Endodermal cell (in vitro differentiated cells): ENCODE measurements at places on chromosomes 5 and 9.

DNA sequence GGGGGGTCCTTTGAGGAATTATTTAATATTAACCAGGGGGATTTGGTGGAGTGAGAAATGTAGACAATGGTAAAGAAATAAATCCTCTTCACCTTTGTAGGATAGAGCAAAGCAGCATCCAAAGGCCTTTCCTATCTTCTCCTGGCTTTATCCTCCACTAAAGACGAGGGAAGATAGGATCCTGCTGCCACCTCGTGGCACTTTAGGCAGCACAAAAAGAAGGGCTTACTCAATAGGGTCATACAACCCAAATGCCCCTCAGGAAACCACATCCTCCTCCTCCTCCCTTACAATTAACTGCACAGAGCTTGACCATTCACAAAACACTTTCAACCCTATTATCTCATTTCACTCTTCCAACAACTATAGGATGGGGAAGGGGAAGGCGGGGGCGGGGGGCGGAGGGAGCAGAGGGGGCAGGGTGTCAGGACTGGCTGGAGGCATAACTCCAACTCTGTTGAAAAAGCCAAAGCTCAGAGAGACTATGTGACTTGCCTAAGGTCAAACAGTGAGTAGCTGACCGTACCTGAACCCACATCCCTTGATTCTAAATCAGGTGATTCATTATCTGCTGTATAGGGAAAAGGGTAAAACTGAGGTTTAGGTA lies 45.4 kb upstream of the MYOT start:
- no peak overlapping the region for H3K27ac ChIP-seq
- H3K36me3 ChIP-seq = no peaks in the 10 kb centered on the region
- peaks cover 5% of the 10 kb centered on the region for H3K4me1 ChIP-seq

GRCh38 chr5:73152411-73153388 lies 20.3 kb upstream of the TMEM174 start:
- H3K27me3 ChIP-seq = no peaks in the 10 kb centered on the region
- no peak overlapping the region for H3K27ac ChIP-seq
- no peak overlapping the region for H3K4me3 ChIP-seq
- no peaks in the 10 kb centered on the region for H3K36me3 ChIP-seq

GRCh38 chr9:137319739-137320551 lies 17.9 kb upstream of the NRARP start:
- no peaks in the 10 kb centered on the region for H3K36me3 ChIP-seq
- DNase-seq = peak; percentile 53
- H3K4me3 ChIP-seq = no peak overlapping the region
- no peaks in the 10 kb centered on the region for H3K27me3 ChIP-seq
- H3K4me1 ChIP-seq = peaks cover under 1% of the 10 kb centered on the region

GRCh38 chr5:128111818-128112448 lies 28.4 kb downstream of the SLC12A2 start:
- H3K4me3 ChIP-seq = no peak overlapping the region
- H3K4me1 ChIP-seq = no peaks in the 10 kb centered on the region
- H3K27ac ChIP-seq = no peak overlapping the region
- H3K27me3 ChIP-seq = no peaks in the 10 kb centered on the region

DNA sequence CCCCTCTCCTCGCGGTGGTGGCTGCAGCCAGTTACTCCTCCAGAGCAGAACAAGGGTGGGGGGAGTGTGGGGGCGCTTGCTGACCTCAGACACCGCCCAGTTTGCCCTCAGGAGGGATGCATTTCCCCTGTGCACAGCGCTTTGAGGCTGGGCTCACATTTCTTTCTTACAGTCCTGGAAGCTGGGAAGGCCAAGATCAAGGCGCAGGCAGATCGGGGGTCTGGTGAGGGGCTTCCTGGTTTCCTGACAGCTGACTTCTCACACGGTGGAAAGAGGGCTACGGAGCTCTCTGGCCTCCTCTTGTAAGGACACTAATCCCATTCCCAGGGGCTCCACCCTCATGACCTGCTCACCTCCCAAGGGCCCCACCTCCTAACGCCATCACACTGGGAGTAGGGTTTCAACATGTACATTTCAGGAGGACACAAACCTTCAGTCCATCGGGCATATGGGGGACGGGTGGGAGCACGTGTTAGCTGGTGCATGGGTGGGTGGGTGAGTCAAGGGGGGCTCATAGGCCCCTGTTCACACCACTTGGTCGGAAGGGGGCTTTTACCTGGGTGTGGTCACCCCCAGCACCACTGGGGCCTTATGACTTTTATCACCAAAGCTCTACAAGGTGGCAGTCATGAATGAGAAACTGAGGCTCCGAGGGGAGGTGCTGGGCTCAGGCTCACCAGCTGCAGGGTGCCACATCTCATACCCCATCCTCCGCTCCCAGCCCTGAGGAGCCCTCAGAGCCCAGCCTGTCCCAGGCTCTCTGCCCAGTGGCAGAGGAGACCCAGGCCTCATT lies 7.7 kb upstream of the SCGB3A1 start:
- no peak for DNase-seq
- H3K27me3 ChIP-seq = no peaks in the 10 kb centered on the region
- no peaks in the 10 kb centered on the region for H3K36me3 ChIP-seq
- H3K27ac ChIP-seq = no peak overlapping the region

- H3K27me3 ChIP-seq = no peaks in the 10 kb centered on the region
- DNase-seq = no peak
- peaks cover 5% of the 10 kb centered on the region for H3K4me1 ChIP-seq
- H3K4me3 ChIP-seq = no peak overlapping the region
Measured at GRCh38 chr9:79490657-79491248, 81.0 kb upstream of the TLE4 start.

DNA sequence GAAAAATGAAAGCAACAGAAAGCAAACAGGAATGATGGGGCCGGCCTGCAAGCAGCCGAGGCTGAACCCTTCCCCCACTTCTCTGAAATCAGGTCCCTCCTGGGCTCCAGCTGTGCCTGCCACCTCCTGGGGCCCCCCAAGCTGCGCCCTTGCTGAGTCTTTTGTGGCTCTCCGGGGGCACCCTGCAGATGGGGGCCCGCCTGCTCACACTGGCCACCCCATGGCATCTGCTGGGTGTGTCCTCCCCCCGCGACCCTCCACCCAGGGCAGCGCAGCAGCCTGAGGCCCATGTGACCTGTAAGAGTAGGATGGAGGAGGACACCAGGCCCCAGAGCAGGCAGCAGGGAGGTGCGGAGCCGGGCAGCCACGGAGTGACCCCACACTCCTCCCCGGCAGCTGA lies 5.7 kb downstream of the GPSM1 start:
- H3K4me3 ChIP-seq = no peak overlapping the region
- DNase-seq = no peak
- H3K27me3 ChIP-seq = no peaks in the 10 kb centered on the region
- H3K27ac ChIP-seq = no peak overlapping the region

DNA sequence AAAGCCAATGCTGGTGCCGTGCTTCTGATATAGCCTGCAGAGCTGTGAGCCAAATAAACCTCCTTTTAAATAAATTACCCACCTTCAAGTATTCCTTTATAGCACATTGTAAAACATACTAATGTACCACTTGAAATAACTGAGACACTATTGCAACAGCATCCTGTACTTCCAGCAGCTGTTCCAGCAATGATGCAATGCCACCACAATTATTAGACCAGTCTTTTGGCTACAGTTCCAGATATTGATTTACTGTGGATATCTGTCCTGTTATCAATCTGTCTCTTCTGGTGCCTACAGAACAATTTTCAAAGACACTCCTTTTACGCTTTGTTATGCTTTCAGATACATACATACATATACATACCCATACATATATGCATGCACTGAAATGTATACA lies 567.9 kb downstream of the TAF11L14 start:
- no peaks in the 10 kb centered on the region for H3K4me1 ChIP-seq
- no peak overlapping the region for H3K4me3 ChIP-seq
- no peaks in the 10 kb centered on the region for H3K36me3 ChIP-seq
- no peak overlapping the region for H3K27ac ChIP-seq
- no peak for DNase-seq

- peaks cover 8% of the 10 kb centered on the region for H3K4me1 ChIP-seq
- no peak overlapping the region for H3K27ac ChIP-seq
- DNase-seq = no peak
Measured at GRCh38 chr9:123686829-123687192, 243.1 kb downstream of the DENND1A start.

GRCh38 chr9:121199921-121200320 lies 1.7 kb downstream of the RAB14 start:
- no peak overlapping the region for H3K27ac ChIP-seq
- peaks cover 10% of the 10 kb centered on the region for H3K4me1 ChIP-seq
- H3K36me3 ChIP-seq = no peaks in the 10 kb centered on the region
- H3K27me3 ChIP-seq = no peaks in the 10 kb centered on the region
- DNase-seq = no peak

- no peak overlapping the region for H3K27ac ChIP-seq
- H3K4me3 ChIP-seq = no peak overlapping the region
- no peaks in the 10 kb centered on the region for H3K27me3 ChIP-seq
- DNase-seq = no peak
- no peaks in the 10 kb centered on the region for H3K4me1 ChIP-seq
Measured at GRCh38 chr5:11045411-11045810, 284.4 kb upstream of the DAP start.

DNA sequence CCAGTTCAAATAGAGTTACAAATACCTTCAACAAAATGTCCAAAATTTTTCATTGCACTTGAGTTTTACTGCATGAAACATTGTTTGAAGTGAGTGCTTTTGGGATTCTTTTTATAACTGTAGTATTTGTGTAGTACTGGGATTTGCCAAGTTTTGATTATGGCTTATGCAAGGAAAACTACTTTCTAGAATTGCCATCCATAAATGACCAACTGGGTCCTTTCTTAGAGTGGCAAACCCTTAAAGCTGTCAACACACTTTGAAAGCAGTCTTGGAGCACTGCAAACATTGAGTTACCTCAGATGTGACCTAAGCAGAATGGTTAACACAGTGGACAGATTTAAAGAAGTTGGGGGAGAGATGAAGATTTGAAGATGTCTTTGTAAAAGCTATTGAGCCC lies 379.6 kb upstream of the ZNF608 start:
- no peaks in the 10 kb centered on the region for H3K36me3 ChIP-seq
- H3K27ac ChIP-seq = no peak overlapping the region
- H3K4me3 ChIP-seq = no peak overlapping the region
- no peak for DNase-seq
- no peaks in the 10 kb centered on the region for H3K27me3 ChIP-seq

- peak; percentile 38 for DNase-seq
- peaks cover 92% of the 10 kb centered on the region for H3K36me3 ChIP-seq
- no peak overlapping the region for H3K27ac ChIP-seq
- H3K4me3 ChIP-seq = no peak overlapping the region
Measured at GRCh38 chr5:178209334-178210072, 5.2 kb downstream of the HNRNPAB start.

- H3K4me1 ChIP-seq = no peaks in the 10 kb centered on the region
- DNase-seq = no peak
- H3K4me3 ChIP-seq = no peak overlapping the region
- no peaks in the 10 kb centered on the region for H3K27me3 ChIP-seq
Measured at GRCh38 chr5:166562246-166562645, 1729.2 kb upstream of the WWC1 start.
